ENCODE measurements at places on chromosomes 3 and 15.

DNA sequence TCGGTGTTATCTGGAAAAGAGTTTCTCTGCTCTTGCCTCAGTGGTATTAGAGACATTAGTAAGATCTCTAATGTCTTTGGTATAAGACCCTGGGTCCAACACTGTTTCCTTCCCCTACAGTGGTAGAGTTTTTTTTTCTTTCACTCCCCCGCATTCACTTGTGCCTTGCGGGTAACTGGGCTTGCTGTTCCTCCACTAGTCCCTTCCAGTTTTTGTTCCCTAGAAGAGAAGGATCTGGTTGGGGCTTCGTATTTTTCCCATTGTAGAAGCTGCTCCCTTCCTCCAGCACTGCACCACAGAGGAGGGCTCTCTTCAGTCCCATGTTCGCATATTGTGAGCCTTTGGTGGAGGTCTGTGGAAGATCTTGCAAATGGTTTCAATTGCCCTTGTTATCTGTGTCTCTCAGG is 13.7 kb downstream of the CTDSPL2 start:
- DNase-seq = no peak

GRCh38 chr3:172065967-172066762 is 26.8 kb downstream of the FNDC3B start:
- DNase-seq = no peak

DNA sequence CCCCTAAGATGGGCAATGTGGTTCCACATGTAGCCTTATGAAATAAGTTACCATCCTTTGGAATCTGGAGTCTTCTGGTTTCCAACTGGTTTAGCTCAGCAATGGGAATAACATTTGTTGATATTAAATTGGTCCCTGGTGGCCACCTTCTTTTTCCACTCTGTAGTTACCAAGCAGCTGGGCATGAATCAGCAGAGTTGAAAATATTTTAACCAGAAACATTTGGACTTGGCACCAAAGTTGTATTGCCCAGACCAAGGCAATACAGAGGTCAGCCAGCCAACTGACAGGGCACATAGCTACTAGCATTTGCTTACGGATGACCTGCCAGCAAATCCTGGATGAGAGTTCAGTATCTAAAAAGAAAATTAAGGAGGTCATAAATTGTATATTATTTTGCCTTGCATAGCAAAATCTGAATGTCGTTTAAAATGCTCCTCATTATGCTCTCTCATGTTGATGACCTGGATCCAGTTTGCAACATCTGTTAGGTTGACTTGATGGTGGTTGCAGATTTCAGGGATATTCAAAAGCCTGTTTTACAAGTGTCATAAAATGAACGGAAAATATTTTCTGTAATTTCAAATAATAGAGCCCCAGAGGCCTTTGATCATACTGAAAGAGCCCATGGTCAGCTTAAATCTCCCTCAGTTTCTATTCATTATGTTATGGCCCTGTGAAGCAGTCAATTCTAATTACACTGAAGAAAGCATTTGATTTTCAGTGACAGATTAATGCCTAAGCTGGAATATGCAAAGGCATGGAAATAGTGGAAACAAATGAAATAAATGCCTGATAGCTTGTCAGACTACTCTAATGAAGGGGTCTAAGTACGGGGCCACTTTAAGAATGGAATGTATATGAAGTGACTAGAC is 54.6 kb downstream of the PPM1L start:
- no peak for DNase-seq

DNA sequence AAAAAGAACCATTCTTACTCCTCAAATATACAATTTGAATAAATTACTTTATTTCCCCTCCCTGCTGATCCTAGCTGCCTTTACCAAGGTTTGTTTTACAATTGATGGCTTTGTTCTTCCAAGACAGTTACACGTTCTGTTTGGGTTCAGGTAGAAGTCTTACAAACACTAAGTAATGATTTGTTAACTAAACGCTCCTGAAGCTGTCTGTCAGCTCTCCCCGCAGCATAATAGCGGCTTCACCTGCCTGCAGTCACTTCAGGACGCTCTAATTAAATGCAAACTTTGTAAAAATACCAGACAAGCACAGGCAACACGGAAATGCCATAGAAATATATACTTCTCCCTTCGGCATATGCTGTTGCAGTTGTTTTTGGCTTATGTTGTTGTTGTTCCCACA is 176.4 kb upstream of the MDFIC2 start:
- DNase-seq = no peak

DNA sequence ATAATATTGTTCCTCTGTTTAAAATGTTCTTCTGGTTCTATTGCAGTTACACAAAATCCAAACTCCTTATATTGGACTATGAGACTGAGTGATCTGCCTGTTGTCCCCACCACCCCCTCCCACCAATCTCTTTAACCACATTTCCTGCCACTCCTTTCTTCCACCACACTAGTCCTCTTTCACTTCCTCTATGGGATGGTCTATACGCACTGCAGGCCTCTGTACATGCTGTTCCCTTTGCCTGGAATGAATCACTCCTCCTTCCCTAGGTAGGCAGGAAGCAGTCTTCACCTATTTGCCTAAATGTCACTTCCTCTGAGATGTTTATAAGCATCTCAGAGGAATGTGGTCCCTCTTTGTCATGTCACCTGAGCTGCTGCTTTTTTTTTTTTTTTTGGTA is 4.0 kb downstream of the MAP2K1 start:
- DNase-seq = no peak
